ENCODE measurements at places on chromosomes 7 and 10.

DNA sequence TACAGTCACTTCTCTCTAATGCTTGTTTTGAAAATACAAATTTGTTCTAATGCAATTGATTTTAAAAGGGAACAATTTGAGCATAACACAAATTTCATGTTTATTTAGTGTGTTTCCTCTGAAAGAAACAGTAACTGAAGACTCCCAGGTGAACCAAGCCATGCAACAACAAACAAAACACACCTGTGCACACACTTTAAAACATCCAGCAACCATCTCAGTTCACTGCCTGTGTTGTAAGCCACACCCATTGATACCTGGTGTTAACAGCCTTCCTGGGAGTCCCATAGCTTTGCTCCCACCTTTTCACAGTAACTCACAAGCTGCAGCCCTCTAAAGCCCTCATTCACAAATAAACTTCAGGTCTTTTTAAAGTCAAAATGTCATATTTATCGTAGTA is 89.3 kb downstream of the DOCK4 start:
- DNase-seq = no peak

GRCh38 chr10:47256751-47257336 is 43.2 kb upstream of the GDF10 start:
- no peak for DNase-seq

DNA sequence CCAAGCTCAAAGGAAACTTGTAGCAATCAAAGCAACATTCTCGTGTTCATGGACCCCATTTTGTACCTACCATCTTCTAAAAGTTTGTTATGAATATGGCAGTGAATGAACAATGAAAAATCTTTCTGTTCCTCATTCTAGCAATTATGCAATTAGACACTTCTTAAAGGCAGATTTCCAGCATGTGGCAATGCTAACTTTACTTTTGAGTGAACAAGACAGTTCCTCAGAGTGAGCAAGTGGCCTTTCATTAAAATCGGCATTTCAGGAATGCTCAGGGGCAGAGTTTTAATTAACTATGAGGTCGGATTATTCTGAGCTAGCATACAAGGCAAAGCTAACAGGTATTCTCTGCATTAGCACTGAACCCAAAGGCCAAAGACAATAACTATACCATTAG is 48.4 kb upstream of the NFE2L3 start:
- no peak for DNase-seq

DNA sequence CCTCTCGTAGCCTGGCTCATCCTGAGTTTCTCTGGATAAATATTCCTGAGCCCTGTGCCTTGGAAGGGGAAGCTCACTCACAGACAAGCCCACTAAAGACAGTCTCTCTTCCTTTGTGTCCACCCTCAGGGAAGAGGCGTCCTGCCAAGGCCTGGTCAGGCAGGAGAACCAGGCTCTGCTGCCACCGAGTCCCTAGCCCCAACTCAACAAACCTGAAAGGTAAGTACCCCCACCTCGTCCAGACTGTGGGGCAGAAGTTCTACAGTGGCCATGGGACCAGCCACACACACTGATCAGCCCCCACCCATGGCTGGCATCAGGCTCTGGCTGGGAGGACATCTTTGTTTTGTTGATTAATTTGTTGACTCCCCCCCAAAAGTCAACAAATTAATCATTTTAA is 2.8 kb downstream of the GPR15LG start:
- DNase-seq = no peak

- DNase-seq = no peak
Measured at GRCh38 chr7:50640779-50641178, 75.6 kb upstream of the DDC start.

GRCh38 chr7:984361-985126 is 1.6 kb downstream of the CYP2W1 start:
- DNase-seq = no peak

DNA sequence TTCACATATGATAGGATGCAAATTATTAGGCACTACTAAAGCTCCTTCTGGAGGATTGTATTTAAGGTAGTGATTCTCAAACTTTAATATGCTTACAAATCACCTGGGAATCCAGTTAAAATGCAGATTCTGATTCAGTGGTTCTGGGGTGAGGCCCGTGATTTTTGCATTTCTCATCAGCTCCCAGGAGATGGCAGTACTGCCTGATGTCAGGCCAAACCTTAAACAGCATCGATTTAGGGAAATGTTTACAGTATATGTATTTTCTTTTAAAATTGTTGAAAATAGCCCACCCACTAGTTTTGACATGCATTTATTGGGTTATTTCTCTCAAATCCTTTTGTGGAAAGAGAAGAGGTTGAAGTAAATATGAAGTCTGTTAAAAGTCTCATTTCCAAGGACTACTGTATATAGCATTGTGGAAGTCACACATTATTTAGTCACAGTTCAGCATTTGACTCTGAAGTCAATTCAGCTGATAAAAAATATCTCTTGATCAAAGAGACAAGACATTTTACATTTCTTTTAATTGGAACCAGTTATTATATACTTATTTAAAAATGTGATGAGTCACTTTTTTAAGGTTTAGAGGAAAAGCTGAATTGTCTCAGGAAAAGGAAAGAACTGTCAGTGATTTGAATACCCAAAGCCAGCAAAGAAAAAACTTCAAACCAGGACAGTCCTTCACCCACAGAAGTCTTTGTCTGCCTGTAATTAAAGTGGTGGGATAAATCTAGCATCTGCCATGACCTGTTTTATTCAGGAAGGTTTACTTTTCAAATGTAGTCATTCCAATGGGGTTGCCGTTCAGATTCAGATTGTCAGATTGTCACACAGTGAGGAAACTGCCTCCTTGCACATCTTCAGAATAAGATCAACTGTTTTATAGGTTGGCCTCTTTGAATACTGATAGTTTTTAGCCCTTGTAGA is 21.1 kb upstream of the HBP1 start:
- DNase-seq = no peak

GRCh38 chr7:155411718-155412415 is 46.1 kb upstream of the EN2 start:
- no peak for DNase-seq

- DNase-seq = no peak
Measured at GRCh38 chr7:98456866-98457265, 56.0 kb upstream of the BAIAP2L1 start.

- DNase-seq = no peak
Measured at GRCh38 chr7:26625286-26625685, 239.1 kb downstream of the SKAP2 start.

DNA sequence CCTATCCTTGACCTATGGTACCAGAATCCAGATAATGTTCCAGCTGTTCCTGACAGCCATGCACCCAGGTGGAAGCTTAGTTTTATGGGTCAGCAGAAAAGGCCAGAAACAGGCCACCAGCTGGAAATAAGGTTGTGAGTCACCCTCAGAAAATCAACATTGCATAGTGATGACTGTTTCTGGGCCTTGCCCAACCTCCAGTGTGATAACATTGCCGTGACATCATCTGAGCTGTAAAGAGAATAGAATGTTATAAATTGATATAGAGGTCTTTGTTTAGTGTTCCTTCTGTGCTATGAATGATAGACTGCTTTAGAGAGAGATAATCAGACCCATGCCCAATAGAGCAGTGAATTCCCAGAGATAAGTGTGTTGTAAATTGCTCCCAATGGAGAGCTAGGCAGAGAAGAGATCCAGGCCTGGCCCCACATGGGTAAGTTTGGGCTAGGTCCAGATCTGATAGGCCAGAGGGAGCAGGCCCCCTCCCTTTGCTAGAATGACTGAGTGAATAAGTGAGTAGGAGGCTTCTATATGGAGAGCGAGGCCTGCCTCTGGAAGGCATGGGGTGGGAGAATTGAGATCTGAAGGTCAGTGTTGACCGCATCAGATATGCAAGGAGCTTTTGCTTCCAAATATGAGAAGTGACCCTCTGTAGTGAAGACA is 14.2 kb upstream of the HPS1 start:
- no peak for DNase-seq

GRCh38 chr10:1166101-1166827 is 110.1 kb downstream of the WDR37 start:
- no peak for DNase-seq

- DNase-seq = no peak
Measured at GRCh38 chr7:127865466-127865865, 165.8 kb downstream of the LRRC4 start.

- DNase-seq = no peak
Measured at GRCh38 chr10:128029731-128030369, 96.4 kb downstream of the MKI67 start.

DNA sequence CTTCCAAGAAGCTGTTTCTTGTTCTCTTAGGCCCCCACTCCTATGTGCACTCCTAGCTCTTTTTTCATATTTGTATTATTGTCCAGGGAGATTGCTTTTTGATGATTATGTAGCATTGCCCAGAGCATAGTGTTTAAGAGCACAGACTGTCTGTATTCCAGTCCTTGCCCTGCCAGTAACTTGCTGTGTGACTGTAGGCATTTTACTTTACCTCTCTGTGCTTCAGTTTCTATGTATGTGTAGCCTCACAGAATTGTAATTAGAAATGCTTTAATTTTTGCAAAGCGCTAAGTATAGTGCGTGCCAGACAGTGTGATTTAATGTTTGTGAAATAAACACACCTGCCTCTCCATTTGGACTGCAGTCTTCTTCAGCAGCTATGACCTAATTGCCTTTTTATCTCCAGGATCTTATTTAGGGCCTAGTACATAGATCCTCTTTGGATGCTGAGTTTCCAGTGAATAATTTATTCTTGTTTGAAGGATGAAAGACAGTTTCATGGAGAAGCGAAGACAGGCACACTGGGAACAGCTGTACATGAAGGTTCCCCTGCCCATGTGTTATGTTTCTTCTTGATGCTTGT is 1.4 kb downstream of the SEC23IP start:
- no peak for DNase-seq

- no peak for DNase-seq
Measured at GRCh38 chr10:11165591-11166543, 148.2 kb downstream of the CELF2 start.

GRCh38 chr10:25492040-25492439 is 317.2 kb downstream of the GPR158 start:
- DNase-seq = no peak

DNA sequence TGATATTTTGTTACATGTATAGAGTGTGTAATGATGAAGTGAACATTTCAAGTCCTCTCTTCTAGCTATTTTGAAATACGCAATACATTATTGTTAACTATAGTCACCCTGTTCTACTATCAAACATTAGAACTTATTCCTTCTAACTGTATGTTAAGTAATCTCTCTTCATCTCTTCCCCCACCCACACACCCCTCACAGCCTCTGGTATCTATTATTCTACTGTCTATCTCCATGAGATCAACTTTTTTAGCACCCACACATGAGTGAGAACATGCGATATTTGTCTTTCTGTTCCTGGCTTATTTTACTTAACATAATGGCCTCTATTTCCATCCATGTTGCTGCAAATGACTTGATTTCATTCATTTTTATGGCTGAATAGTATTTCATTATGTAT is 57.7 kb upstream of the EGR2 start:
- no peak for DNase-seq
